ENCODE measurements at places on chromosomes 5 and 9. TPM values are rescaled to one million over a fixed set of nuclear protein-coding genes. Genes with fewer than 3 reads are reported as not detected.

The PCDHGA4 gene
- 7.0 TPM for total RNA-seq

The PCDHGB4 gene
- 12.1 TPM for total RNA-seq

The NPR2 gene
- 16.1 TPM for total RNA-seq

The SLC6A18 gene
- not detected for total RNA-seq

The KCNT1 gene
- total RNA-seq: 0.28 TPM

The SLC25A2 gene
- 0.17 TPM for total RNA-seq

The ACSL6 gene
- 0.43 TPM for total RNA-seq

The SLC6A7 gene
- 0.06 TPM for total RNA-seq

The LCP2 gene
- 39.1 TPM for total RNA-seq

The CTXN3 gene
- total RNA-seq: not detected

The RASGEF1C gene
- not detected for total RNA-seq

The ALDOB gene
- not detected for total RNA-seq

The NMUR2 gene
- total RNA-seq: not detected

The SCGB3A2 gene
- 305 TPM for total RNA-seq

The ABO gene
- 3.9 TPM for total RNA-seq

The GABBR2 gene
- total RNA-seq: 0.40 TPM

The FGF1 gene
- total RNA-seq: 1.4 TPM

The C5orf63 gene
- total RNA-seq: 9.6 TPM

The RORB gene
- total RNA-seq: 3.9 TPM

The FRMD3 gene
- total RNA-seq: 1.5 TPM

The WNT8A gene
- total RNA-seq: not detected

The OGN gene
- total RNA-seq: 145 TPM

The NFIB gene
- total RNA-seq: 189 TPM

The PCDHGB3 gene
- total RNA-seq: 7.9 TPM

The TLX3 gene
- total RNA-seq: not detected

The FYB1 gene
- 31.2 TPM for total RNA-seq

The CCDC180 gene
- 34.3 TPM for total RNA-seq

The CYLC2 gene
- not detected for total RNA-seq

The PRPF4 gene
- total RNA-seq: 20.6 TPM

The SCGB3A1 gene
- 1,453 TPM for total RNA-seq

The RNF183 gene
- 0.88 TPM for total RNA-seq

The FER gene
- 21.4 TPM for total RNA-seq

The EQTN gene
- total RNA-seq: 1.5 TPM

The KIF4B gene
- not detected for total RNA-seq

The C5orf46 gene
- total RNA-seq: not detected

The GPR151 gene
- not detected for total RNA-seq

All from lung (tissue), 17 donors.